Activated CD8-positive, alpha-beta memory T cell treated with anti-CD3 and anti-CD28 coated beads for 1 hour (primary cell): ENCODE measurements at places on chromosomes 7 and 10.

GRCh38 chr7:38283809-38284208 is 10.4 kb upstream of the TARP start:
- DNase-seq: no peak

- no peak for DNase-seq
These were observed 33.9 kb downstream of the EBLN1 start for GRCh38 chr10:22183771-22184461.

- no peak for DNase-seq
These were observed 160.5 kb downstream of the WDR37 start for GRCh38 chr10:1216574-1217236.

DNA sequence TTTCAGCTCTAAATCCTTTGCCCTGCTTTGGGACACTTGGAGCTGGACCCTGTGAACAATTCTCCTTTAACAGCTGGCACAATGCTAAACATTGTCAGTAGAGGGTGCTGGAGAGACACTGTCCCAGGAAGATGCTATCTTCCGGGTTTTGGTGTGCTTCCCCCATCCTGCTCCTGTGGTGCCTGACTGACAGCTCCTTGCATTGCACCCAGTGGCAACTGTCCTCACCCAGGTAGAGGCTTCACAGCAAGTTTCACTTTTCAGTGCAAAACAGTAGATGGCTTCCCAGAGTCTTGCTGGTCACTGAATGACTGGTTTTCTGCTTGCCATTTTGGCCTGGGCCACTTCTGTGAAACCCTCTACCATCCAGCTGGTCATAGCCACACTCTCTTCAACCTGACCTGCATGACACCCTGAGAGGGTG is 77.3 kb downstream of the CDC14C start:
- DNase-seq: no peak

- no peak for DNase-seq
These were observed 623.6 kb upstream of the FZD8 start for GRCh38 chr10:36265741-36266140.

- no peak for DNase-seq
These were observed 583.5 kb downstream of the SDK1 start for GRCh38 chr7:3884543-3884942.

- DNase-seq: no peak
These were observed 148.6 kb downstream of the CYP26A1 start for GRCh38 chr10:93222211-93222754.

GRCh38 chr10:6755781-6756460 is 175.8 kb upstream of the PRKCQ start:
- DNase-seq: no peak

DNA sequence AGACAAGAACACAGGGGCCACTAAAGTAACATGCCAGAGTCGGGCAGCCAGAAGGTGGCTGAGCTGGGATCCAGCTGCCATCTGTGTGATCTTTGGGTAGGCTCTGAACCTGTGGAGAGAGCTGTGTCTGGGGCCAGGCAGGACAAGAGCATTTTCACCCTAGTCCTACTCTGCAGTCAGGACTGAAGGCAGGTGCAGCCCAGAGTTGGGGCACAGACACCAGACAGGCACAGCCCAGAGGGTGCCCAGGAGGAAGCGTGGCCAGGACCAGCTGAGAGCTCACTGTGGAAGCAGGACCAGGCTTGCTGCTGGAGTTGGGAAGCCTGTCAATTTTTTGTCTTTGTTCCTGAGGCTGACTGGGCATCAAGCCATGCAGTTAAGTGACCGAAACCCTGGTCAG is 113.6 kb downstream of the ADCY1 start:
- no peak for DNase-seq

GRCh38 chr10:58241346-58241745 is 26.3 kb downstream of the IPMK start:
- DNase-seq: no peak

- no peak for DNase-seq
These were observed 244.2 kb downstream of the ELFN1 start for GRCh38 chr7:1914321-1914720.

DNA sequence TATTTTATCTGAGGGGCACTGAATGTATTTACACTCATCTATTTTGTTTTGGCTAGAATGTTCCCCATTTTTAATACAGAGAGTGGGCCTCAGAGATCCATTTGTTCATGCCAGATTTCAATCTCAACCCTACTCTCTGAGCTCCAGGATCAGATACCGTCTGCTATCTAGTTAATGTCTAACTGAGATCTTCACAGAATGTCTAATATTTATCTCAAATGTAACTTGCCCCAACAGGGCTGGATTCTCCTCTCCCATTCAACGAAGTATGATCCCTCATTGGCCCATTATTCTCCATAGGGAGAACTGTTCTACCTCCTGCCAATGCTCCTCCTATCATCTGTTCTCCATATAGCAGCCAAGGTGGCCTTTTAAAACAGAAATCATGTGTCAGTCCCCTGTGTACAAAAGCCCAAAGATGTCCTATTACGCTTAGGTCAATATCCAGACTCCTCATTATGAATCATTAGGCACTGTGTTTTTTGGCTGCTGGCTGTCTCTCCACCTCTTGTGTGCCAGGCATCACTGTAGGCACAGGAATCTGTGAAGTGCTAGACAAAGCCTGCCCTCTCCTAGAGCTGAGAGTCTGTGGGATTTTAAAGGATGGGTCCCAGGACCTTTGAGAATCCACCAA is 169.3 kb upstream of the AGK start:
- DNase-seq: no peak

DNA sequence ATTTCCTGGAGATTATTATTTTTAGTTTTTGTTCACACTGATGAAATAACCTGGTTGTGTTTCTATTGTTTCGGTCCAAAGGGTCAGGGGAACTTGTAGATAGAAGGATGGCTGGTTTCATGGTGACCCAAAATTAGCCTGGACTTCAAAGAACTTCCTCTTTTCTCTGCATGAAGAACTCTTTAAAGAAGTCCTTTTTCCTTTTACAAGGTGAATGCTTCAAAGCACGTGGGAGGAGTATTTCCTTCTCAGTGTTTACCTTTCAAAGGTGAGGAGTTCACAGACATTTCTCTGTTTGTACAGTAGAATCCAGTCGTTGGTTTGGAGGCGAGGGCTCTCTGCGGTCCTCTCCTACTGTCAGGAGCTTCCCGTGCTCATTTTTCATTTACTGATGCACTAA is 561.7 kb downstream of the GATA3 start:
- DNase-seq: no peak

DNA sequence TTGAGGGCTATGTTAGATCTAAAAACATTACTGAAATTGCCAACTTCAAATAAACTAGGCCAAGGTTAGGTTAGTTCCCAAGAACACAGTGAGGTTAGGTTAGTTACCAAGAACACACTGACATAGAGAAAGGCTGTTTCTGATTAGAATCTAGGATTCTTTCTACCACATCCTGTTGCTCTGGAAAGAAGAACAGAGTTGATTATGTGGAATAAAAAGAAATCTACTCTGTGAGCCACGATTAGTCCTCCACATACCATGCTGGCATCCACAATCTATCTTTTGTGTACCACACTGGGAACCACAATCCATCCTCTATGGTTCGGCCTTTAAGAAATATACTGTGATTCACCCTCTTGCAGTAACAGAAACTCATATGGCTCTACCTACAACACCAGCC is 91.4 kb downstream of the LRRTM3 start:
- DNase-seq: no peak

- DNase-seq: no peak
These were observed 2.2 kb upstream of the LHPP start for GRCh38 chr10:124459395-124459794.

- DNase-seq: no peak
These were observed 10.7 kb upstream of the ANK3 start for GRCh38 chr10:60400366-60400765.

DNA sequence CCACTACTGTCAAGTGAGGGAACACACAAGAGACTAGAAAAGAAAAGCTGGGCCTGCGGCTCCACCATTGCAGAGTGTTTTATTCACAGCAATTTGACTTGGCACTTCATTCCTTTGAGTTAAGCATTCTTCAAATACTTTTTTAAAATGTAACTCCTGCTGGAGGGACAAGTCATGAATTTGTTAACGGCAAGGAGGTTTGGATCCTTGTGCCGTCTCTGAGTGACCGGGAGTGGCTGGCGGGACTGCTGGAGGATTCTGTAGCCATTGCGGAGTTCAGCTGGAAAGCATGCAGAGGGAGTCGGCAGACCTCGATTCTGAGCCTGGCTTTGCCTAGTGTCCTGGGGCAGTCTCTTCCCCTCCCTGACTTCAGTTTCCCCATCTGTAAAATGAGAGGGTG is 9.8 kb downstream of the HSPA12A start:
- no peak for DNase-seq

DNA sequence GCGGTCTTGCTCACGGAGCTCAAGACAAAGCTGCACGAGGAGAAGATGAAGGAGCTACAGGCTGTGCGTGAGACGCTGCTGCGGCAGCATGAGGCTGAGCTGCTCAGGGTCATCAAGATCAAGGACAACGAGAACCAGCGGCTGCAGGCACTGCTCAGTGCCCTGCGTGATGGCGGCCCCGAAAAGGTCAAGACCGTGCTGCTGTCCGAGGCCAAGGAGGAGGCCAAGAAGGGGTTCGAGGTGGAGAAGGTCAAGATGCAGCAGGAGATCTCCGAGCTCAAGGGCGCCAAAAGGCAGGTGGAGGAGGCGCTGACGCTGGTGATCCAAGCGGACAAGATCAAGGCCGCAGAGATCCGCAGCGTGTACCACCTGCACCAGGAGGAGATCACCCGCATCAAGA is 51.4 kb downstream of the JAKMIP3 start:
- no peak for DNase-seq

DNA sequence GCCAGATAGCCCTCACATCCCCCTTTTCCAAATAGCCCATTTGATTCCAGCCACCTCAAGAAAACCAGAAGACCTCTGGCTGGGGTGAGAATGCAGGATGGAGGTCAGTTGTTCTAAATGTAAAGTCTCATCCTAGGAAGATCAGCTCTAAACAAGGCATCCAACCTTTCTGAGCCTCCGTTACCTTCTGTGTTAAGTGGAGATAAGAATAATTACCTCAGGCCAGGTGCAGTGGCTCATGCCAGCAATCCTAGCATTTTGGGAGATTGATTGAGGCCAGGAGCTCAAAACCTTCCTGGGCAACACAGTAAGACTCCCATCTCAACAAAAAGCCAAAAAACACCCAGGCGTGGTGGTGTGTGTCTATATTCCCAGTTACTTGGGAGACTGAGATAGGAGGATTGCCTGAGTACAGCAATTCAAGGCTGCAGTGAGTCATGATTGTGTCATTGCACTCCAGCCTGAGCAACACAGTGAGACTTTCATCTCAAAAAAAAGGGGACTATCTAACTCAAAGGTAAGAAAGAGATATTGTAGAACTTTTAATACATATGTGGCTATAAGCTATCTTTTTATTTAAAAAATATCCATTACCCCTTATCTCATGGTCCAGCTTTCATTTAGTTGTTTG is 43.5 kb downstream of the PRTFDC1 start:
- no peak for DNase-seq

DNA sequence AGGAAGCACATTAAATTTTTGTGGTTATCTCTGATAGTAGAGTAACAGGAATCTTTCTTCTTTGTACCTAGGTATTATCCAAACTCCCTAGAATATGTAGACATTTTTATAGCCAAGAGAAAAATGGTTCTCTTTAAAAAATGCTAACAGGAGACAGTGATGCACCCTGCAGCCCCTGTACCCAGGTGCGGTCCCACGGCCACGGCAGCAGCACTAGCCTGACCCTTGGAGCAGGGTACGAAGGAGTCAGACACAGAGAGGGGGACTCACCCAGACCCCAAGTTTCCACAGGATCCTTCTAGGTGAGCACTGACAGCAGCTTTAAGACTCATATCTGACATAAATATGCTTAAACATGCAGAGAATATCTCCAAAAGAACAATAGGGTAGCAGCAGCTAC is 60.4 kb downstream of the NUDCD3 start:
- DNase-seq: no peak

GRCh38 chr7:157016024-157016351 is 5.5 kb upstream of the MNX1 start:
- no peak for DNase-seq

DNA sequence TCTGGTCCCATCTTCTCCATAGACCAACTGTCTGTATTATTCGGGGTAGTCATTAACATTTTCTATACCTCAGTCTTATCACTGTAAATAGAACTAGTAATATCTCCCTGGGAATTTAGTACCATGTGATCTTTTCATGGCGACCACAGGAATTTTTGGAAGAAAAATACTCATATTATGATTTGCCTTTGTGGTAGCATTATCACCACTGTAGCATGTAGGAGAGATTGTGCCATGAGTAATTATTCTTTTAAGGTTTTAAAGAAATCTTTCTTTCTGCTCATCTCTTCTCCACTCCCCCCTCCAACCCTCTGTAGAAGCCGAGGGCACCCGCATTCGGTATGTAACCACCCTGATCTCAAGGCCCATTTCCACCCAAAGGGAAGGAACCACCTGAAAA is 25.0 kb downstream of the ZNF365 start:
- no peak for DNase-seq

DNA sequence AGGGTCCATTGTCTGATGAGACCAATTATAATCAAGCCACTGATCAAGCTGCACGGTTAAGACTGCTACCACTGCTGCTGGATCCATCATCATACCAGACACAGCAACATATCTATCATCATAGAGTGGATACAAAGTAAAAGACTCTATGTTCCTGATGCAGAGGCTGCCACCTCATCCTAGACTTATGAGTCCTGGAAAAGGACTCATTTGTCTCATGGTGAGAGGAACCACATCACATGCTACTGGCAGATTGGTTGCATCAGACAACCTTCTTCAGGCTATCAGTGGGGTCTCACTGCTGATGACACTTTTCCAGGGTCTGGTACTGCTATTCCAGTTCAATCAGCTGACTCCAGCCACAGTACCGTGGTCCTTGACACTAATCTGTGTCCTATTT is 79.0 kb downstream of the ABI1 start:
- DNase-seq: no peak
